ENCODE measurements at places on chromosomes 5 and 9.

GRCh38 chr5:1048861-1049838 lies 40.5 kb downstream of the NKD2 start:
- no peak for DNase-seq

DNA sequence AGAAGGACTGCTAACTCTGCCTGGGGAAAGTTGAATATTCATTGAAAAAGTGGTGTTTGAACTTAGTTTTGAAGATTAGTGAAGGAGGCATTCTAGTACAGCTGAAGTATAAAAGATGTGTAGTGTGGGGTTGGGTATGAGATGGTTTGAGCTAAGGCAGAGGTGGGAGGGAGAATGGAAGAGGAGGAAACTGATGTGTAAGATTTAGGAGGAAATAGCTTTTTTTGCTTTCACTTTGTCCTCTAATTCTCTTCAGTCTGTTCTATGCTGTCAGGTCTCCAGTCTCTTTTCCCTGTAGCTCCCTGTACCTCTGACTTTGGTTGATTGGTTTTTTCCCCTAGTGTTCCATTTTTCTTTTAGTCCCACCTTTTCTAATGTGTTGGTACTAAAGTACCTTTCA lies 9.0 kb downstream of the CREBRF start:
- DNase-seq, result no peak

DNA sequence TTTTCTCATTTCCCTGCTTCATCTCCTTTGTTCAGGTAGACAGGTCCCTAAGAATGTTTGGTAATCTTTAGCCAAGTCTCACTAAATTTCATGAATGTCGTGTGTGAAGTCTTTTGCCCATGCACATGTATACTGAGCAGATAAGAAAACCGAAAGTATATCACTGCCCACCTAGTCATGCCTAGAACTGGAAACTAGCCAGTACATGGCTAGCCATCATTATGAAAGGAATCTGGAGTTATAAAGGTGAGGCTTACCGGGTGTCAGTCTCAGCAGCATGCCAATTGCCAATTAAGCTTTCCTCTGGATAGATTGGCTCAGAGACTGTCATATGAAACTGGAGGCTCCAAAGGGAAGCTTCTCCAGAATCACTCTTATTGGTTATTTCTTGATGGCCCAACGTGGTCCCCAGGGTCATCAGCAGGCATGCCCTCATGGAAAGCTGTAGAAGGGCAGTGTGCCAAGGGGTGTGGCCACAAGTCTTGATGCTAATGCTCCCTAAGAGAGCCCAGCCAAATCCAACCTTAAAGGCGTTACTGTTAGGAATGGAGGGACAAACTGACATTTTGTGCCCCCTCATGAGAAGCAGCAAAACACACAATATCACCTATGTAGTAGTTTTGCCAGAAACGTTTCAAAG lies 307.3 kb upstream of the PIK3R1 start:
- no peak for DNase-seq

DNA sequence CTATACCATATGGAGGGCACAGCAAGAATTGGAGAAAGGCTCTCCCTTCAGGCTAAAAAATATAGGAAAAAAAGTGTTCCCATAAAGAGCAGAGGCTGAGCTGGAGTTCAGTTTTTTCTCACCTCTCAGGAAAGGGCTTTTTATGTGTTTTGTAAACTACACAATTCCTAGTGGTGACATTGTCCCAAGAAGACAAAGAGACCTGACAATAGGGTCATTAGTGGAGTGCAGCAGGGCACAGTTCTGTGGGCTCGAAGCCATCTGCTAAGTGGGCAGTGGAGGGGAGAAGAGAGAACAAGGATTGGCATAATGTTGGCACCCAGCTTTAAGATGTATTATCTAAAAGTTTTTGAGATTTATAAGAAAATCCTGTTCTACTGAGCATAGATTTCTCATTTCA lies 162.5 kb downstream of the HCN1 start:
- no peak for DNase-seq

GRCh38 chr5:42798284-42799240 lies 13.1 kb downstream of the SELENOP start:
- DNase-seq, result no peak

- DNase-seq, result no peak
These were observed 137.7 kb downstream of the CNTLN start for GRCh38 chr9:17272536-17272935.

DNA sequence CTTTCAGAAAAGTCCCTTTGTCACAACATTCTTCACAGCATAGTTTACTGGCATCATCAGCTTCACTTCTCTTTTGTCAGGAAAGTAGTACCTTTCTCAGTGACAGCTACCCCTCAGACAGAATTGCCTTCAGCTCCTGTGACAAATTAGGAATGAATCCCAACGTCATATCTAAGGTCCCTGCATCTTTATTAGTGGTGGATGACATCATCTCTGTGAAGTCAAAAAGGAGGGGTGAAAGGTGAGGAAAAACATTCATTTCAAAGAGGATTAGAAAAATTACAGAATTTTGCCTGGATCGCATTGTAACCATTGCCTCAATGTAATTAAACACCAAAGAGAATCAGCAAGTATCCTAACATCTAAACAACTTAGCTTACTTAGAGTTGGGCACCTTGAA lies 7.9 kb upstream of the INSL6 start:
- DNase-seq, result no peak

All from CD4-positive, alpha-beta T cell treated with Interleukin-1 beta for 1 hour (primary cell).